ENCODE measurements at places on chromosomes 3 and 15.

DNA sequence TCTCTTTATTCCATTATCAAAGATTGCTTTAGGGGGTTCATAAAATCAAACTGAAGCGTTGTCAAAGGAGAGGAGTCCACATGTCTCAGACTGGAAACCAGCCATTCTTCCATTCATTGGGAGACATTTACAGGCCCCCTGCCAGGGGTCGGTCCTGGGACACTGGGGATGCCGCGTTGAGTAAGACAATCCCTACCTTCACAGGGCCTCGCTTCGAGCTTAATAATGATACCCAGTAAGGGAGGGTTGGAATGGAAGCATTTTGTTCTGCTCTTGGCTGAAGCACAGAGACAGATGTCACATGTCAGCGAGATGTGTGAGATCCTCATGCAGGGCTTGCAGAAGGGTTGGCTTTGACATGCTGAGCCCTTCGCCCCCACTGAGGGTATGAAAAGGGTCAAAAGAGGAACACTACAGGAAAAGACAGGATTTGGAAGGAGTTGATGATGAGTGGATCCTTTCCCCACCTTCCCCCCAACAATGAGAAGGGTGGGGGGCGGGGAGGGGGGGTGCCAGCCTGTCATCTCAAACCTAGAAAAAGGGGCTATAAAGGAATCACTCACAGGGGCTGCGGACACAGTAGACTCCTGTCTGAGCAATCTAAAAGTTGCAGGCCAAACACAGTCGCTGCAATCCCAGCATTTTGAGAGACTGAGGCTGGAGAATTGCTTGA, 25.6 kb upstream of the ARL8B start:
- no peak for DNase-seq

- no peak for DNase-seq
Observed at GRCh38 chr3:155605571-155605970, 139.3 kb downstream of the PLCH1 start.

GRCh38 chr15:101390060-101390459, 95.0 kb upstream of the SNRPA1 start:
- no peak for DNase-seq

GRCh38 chr15:90003736-90004135, 2.6 kb downstream of the ZNF710 start:
- no peak for DNase-seq

- peak; percentile 51 for DNase-seq
Observed at GRCh38 chr15:55846116-55846707, 103.3 kb upstream of the PRTG start.

DNA sequence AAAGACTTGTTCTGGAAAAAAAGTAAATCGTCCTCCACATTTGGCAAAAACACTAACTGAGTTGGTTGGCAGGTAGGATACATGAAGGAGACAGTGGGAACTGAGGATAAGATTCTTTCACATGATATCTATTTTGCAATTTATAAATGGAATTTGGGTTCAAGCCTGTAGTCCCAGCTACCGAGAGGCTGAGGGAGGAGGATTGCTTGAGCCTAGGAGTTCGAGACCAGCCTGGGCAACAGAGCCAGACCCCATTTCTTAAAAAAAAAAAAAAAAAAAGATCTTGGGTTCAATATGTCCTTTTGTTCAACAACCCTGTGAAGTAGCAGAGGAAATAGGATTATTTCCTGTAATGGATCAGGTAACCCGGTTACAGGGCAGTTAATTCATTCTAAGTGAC, 35.7 kb upstream of the CFAP161 start:
- DNase-seq: no peak

- DNase-seq: no peak
Observed at GRCh38 chr3:20041197-20041780, 1.0 kb downstream of the KAT2B start.

DNA sequence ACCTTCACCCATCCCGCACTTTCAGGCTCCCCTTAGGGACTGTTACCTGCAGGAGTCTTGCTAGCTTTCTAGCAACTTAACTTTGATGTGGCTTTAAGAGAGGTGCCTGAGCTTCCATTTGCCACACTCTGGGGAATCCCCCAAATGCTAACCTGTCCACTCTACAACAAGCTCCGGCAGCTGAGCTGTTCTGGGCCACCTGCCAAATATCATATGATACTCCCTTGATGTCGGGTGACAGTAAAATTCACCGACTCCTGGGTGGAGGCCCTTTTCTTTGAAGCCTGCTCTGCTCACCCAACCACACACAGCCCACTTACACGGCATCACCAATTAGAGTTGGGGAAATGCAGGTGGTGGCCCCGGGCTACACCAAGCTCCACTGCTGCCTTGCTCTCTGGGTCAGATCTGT, 38.0 kb upstream of the XCR1 start:
- peak; percentile 79 for DNase-seq

DNA sequence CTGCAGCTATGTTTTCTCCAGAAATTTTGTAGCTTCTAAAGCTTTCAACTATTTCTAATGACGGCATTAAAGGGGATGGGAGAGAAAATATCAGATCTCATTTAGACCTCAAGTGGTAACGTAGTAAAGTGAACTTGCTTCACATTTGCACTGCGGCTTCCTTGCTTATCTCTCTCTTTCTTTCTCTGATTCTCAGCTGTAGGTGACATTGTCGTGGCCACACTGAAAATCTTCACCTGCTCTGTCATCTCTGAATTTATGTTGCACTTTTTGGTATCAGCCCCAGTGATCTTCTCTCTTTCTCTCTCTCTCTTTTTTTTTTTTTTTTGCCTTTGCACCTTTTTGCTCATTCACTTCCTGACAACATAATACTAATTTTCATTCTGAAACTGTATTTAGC, 254.1 kb upstream of the SATB1 start:
- DNase-seq: no peak

DNA sequence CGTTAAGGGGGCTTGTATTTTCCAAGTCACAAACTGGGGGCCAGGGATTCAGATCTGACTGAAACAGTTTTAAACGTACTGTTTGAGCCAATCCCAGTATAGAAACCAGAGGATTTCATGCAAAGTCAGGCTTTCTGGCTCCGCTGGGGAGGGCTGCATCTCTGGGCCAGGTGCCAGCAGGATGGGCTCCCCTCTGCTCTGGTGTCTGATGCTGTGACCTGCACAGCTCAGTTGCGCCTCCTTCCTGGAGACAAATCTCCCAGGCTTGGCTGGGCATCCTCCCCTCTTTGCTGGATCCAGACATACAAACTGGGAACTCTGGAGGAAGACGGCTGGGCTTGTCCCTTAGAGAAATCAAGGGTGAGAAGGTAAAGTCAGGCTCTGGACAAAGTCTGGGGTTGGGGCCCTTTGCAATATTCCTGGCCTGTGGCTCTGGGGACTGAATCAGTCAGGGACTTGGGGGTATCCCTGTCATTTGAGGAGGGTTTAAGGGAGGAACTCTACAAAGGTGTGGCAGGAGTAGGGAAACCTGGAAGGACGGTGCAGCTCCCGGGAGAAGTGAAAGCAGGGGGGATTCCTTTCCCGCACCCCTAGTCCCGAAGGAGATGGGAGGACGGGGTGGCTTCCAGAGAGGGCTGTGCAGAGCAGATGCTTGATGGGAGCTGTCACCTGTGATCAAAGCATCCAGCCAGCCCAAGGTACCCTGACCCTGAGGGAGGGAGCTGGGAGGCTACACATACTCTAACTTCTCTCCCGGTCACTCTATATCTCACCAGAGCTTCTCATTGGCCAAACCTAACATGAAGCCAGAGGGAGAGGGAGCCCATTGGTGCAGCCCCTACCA, 114.8 kb upstream of the ATP2B2 start:
- DNase-seq: no peak

DNA sequence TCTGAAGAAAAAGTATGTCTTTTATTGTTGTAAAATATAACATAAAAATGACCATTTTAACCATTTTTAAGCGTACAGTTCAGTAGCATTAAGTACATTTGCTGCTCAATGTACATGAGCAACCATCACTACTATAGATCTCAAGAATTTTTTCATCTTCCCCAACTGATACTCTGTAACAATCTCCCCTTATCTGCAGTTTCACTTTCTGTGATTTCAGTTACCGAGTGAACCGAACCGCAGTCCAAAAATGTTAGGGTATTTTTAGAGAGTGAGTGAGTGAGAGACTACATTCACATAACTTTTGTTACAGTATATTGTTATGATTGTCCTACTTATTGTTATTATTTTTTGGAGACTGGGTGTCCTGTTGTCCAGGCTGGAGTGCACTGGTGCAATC, 9.0 kb upstream of the SLC25A26 start:
- no peak for DNase-seq

DNA sequence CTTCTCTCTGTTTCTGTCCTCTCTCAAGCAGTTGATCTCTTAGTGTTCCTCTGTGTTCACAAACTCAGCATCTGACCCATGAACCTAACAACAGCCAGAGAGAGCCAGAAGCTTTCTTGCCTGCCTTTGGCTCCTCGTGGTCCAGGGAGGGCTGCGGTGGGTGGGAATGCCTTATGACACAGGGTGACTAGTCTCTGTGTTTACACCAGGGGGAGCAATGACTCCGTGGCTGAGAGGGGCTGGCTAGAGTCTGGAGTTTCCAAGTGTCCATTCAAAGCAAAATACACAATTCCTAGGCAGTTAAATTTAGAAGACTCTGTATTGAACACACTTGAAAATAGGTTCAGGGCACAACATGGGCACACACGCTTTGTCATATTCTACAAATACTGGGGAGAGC, 370.0 kb upstream of the FRG2C start:
- DNase-seq: no peak

DNA sequence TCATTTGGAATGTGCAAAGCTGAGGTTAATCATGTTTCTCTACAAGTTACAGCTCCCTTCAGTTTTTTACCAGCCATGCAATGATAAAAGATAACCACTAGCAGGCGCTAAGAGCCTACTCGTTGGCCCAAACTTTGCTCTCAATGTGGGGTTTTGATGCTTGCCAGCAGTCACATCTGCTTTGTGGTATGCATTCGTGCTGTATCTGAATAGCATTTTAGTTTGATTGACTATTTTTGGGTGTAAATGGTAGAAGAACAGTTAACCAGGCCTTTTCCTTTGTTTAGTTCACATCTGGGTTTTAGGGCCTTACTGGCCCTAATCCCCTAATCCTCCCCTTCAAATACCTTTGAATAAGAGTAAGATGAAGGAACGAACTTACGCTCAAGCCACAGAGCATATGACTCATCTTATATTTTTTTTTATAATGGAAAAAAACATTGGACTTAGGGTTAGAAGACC, 4.4 kb upstream of the CLDN11 start:
- DNase-seq: peak; percentile 79

DNA sequence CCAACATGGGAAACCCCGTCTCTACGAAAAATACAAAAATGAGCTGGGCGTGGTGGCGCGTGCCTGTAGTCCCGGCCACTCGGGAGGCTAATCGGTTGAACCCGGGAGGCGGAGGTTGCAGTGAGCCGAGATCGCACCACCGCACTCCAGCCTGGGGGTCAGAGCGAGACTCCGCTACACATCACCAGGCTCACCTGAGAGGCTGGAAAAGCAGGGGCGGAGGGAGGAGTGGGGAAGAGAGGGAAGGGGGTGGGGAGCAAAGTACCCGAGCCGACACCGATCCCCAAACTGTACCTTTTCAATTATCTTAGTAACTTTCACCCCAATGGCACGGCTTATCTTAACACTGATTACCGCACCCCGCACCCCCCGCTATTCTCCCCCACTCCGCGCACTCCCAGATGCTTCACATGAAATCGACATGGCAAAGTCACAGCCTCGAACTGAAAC, 46.4 kb upstream of the SYNM start:
- DNase-seq: no peak

- no peak for DNase-seq
Observed at GRCh38 chr3:195171093-195171873, 99.7 kb downstream of the XXYLT1 start.

GRCh38 chr3:152301745-152302181, 33.0 kb downstream of the MBNL1 start:
- DNase-seq: no peak

Data from NCI-H1436 (cell line).